HT-29 (cell line): ENCODE measurements at places on chromosomes 3 and 15. TPM values are rescaled to one million over a fixed set of nuclear protein-coding genes. Genes with fewer than 3 reads are reported as not detected.

The P2RY14 gene
- not detected in 2 replicates for total RNA-seq

The BLM gene
- total RNA-seq = 11.8 and 12.8 TPM in 2 replicates

GRCh38 chr3:60746043-60746638 is 505.1 kb downstream of the FHIT start:
- no peak for DNase-seq

- no peak for DNase-seq
These were observed 459.2 kb upstream of the ALCAM start for GRCh38 chr3:104907507-104907906.

DNA sequence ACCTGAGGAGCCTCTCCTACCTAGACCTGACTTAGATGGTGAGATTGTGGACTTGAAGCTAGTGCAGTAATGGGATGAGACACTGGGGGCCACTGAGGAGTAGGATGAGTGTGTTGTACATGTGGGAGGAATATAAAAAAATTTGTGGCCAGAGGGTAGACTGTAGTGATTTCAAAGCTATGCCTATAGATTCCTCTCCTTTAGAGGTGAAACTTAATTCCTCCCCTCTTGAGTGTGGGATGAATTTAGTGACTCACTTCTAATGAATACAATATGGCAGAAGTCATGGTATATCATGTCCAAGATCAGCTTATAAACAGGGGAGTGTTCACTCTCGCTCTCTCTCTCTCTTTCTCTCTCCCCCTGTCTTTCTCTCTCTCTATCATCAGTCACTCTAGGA is 6.7 kb downstream of the ZNF860 start:
- DNase-seq = no peak

GRCh38 chr3:179955809-179956208 is 80.9 kb downstream of the PEX5L start:
- DNase-seq = no peak

DNA sequence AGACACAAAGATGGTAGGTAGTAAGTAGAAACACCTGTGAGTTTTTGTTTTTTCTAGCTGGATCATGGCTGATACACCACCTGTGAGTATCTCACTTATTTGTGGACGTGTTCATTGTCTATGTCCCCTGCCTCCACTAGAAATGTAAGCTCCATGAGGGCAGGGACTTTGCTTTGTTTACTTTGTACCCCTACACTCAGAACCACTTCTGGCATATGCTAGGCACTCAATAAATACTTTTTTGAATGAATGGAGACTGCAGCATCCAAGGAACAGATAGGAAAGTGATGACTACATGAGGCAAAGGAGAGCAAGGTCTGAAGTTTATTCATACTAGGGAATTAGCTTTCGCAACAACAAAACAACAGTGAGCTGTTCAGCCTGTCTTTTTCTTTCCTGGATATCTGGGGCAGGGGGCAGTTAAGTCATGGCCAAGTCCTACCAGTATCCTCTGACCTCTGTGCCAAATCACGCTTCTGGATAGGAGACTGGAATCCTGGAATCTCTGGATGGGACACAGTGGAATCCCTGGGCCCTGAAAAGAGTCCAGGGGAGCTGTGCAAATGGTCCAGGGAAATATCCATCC is 11.6 kb upstream of the EPB42 start:
- DNase-seq = no peak

DNA sequence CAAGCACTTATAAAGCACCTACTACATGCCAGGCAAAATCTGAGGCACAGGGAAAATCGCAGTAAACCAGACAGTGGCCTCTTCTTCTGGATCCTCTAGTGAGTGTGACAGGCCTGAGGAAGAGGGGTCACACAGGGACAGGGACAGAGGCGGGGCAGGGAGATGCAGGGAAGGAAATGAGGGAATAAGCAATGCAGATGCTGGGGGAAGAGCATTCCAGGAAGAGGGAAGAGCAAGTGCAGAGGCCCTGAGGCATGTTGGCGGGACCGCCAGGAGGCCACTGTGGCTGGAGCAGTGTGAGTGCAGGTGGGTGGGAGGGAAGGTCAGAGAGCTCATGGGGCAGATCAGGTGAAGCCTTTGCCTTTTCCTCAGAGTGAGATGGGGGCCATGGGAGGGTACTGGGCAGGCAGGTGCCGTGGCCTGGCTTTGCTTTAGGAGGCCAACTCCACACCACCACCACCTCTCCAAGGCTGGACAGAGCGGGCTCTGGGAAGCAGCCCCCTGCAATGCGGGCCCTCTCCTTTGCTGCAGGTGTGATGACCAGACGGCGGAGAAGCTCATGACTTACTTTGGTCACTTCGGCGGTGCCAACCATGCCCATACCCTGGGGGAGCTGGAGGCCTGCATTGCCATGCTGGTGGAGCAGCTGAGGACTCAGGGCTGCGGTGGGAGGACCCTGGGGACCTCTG is 26.8 kb upstream of the GP9 start:
- no peak for DNase-seq

GRCh38 chr3:126773167-126773566 is 69.1 kb downstream of the CHCHD6 start:
- DNase-seq = peak; percentile 51

DNA sequence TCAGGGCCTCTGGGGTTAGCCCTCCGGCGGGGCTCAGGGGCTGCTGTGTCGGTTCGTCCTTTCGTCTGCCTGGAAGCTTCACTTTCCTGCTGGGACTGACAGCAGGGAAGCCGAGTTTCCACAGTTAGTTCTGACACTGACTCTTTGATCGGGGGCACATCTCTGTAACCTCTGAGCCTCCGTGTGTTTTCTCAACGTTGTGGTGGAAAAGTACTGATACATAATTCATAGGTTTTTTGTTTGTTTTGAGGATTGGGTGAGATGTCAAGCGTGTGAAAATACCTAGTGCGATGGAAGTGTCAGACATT is 481 bp downstream of the AP4E1 start:
- DNase-seq = peak; percentile 66

The CISH gene
- total RNA-seq = 0.43 and 0.73 TPM in 2 replicates

DNA sequence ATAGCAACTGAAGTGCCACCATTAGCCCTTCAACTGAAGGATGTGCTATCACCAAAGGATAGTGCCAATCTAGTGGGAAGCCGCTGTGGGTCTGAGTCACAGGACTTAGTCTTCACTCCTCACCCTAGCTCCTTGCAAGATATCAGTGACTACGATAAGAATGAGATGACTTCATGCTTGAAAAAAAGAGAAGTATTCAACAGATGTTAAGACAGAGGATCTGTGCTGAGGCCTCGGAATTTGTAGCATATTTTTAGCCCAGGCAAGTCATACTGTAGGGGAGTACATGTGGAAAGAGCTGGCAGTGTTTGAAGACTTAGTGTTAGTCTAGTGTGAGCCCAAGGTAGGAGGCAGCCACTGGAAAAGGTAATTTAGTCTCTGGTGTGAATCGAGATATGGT is 270.7 kb upstream of the LRTM1 start:
- no peak for DNase-seq

- DNase-seq = no peak
These were observed 10.5 kb downstream of the NTRK3 start for GRCh38 chr15:88246081-88246480.

DNA sequence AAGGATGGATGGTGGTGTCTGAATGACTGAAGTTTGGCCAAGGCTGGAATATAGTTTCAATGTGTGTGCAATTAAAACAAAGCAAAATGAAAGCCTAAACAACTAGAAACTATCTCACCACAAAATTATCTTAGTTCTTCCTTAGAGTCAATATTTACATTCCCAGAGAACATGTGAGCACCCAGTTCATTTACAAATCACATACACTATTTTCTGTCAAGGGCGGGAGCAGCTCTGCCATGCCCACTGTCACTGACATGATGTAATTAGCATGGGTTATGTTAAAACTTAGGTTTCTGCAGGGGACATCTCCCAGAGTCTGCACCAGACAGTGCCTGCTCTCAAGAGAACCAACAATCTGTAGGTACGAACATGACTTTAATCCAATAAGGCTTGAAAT is 65.0 kb downstream of the PDZRN3 start:
- DNase-seq = no peak

The MYZAP gene
- total RNA-seq = 6.5 and 7.7 TPM in 2 replicates

The ZNF80 gene
- total RNA-seq = not detected in 2 replicates

DNA sequence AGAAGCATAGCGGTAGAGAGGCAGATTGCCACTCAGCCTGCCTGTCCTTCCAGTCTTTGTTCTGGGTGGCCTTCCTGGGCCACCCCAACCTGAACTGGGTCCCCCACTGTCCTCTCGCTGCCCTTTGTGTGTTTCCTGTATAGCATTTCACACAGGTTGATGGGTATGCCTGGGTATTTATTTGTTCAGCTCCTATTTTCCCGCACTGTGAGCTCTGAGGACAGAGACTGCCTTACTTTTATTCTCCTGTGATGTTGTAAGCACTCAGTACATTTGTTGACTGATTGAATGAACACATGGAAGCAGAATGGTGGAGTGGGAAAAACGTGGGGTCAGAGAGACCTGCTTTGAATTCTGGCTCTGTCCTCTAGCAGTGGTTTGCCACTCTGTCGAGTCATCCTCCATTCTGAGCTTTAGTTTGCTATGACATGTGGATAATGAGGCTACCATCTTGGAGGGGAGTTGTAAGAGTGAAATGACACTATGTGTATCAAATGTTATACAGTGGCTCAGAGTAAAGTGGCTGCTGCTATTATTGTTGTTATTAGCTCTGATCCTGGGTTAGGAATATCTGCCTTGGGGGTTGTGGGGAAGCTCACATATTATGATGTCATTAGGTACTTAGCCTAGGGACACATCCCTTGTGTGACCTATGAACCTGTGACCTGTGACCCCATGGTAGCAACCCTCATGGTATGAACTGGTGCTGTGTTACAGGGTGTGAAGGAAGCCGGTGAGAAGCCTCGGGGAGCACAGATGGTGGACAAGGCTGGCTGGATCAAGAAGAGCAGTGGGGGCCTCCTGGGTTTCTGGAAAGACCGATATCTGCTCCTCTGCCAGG is 6.4 kb downstream of the PLEKHO2 start:
- DNase-seq = no peak

The DUOX1 gene
- 1.5 and 3.1 TPM in 2 replicates for total RNA-seq

- no peak for DNase-seq
These were observed 45.8 kb downstream of the ARHGAP31 start for GRCh38 chr3:119340014-119340413.

DNA sequence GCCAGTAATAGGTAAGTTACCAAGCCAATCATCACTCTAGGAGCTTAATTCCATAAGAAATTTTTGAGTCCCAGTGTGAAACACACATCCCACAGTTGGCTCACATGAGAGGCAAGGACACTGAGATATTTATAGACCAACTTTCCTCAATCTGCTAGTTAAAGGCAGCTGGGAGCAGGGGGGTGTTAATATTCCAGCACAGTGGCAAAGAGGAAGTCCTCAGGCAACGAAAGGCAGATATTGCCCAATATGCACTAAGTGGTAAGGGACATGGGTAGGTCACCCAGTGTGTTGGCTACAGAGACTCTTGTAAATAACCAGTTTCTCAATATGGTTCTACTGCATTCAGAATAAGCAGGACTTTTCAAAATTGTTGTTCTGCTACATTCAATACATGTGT is 61.0 kb downstream of the TOP2B start:
- no peak for DNase-seq

The SSR3 gene
- 89.2 and 95.1 TPM in 2 replicates for total RNA-seq
